ENCODE measurements at places on chromosomes 16 and 17.

GRCh38 chr16:89119166-89119621, 25.5 kb downstream of the ACSF3 start:
- DNase-seq: no peak

GRCh38 chr17:72759301-72759700, 333.2 kb downstream of the SLC39A11 start:
- no peak for DNase-seq

DNA sequence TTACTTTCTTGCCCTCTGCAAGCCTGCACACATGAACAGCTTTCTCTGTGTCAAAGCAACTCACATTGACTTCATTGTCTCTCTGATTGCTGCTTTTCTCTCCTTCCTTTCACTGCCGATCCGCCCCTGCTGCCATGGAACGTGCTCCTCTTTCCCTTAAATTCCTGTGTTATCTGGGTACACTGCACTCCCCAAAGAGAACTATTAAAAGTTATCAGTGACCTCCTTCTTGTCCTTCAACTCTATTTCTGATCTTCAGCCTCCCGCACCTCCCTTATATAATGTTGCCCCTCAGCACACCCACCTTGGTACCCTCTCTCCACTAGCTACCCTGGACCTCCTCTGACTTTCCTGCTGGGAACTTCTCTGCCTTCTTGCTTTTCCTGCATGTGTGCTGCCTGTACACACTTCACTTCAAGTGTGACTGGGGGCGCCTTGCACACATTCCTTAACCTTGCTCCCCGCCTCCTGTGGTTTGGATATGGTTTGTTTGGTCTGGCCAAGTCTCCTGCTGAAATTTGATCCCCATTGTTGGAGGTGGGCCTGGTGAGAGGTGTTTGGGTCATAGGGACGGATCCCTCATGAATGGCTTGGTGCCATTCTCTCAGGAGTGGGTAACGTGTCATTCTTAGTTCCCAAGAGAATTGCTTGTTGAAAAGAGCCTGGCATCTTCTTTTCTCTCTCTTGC, 26.7 kb upstream of the PMP22 start:
- no peak for DNase-seq

DNA sequence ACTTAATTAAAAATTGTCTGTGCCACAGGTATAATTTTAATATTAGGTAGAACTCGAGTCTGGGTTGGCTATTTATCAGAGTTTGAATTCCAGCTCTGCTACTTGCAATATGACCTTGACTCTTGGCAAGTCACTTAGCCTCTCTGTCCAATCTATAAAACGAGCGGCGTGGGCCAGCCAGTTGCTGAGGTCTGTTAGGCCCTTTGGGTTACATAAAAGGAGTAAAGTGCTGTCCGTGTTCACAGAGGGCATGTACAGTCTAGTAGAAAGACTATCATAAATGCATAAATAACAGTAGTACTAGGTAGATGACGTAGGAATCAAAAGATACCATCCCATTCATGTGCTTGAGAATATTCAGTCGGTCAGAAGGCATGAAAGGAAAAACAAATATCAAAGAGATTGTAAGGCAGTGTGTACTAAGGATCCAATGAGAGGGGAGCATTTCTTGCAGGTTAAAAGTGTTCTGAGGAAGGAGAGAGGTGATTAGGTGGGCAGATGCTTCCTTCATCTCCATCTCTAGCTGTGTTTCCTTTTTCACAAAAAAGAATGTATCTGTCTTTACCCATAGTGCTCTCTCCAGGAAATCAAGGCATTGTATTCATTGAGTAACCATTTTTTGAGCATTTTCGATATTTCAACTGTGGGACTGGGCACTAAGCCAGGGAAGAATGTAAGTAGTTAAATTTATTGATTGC, 2.4 kb downstream of the TNRC6A start:
- no peak for DNase-seq

DNA sequence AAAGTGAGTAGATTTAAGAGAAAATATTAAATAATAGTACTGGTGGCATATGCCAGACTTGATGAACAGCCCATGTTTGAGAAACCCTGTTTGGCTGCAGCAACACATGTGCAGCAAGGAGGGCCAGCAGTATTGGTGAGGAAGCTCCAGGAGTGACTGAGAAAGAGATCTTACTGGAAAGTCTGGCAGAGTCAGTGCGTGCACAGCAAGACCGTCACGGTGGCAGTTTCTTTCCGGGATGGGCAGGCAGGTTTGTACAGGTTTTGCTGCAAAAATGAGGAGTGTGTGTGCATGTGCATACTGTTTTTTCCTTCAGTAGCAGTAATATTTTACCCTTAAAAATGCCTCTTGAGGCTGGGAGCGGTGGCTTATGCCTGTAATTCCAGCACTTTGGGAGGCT, 41.4 kb downstream of the KSR1 start:
- DNase-seq: no peak

Measured in adipocyte (in vitro differentiated cells).